ENCODE measurements at places on chromosomes 7 and 10.

GRCh38 chr10:112333452-112333851 is 40.5 kb upstream of the ACSL5 start:
- DNase-seq = no peak

GRCh38 chr7:27239387-27240014 is 3.1 kb upstream of the EVX1 start:
- no peak for DNase-seq

GRCh38 chr10:84665883-84666463 is 337.6 kb downstream of the CCSER2 start:
- no peak for DNase-seq

DNA sequence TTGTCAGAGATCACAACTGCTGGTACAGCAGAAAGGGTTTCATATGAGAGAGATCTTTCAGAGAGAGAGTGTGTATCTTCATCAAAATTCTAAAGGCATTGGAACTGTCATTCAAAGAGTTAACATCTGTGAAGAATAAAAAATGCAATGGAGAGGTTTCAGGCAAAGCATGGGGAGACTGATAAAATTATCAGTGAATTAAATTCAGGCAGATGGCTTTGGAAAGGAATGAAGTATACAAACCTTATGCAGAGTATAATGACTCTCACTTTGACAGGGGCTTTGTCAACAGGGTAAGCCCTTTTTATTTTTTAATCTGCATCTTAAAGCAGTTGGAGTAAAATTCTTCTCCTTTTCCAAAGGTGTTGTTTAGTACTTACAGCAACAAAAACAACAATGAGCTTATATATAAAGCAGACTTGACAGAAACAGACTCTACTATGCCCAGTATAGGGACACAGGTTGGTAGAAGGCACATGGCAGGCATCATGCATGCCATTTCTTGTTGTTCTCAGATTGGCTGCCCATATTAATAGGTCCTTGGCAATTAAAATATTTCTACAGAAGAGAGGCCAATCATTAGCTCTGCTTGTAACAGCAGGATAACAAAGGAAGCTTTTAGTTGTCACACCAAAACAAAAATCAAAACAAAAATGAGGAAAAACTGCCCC is 54.9 kb upstream of the NXPH1 start:
- no peak for DNase-seq

- no peak for DNase-seq
Measured at GRCh38 chr10:110032801-110033700, 25.3 kb downstream of the ADD3 start.

GRCh38 chr10:22625516-22626290 is 88.7 kb downstream of the PIP4K2A start:
- no peak for DNase-seq

- no peak for DNase-seq
Measured at GRCh38 chr7:149166142-149166541, 18.9 kb downstream of the ZNF398 start.

DNA sequence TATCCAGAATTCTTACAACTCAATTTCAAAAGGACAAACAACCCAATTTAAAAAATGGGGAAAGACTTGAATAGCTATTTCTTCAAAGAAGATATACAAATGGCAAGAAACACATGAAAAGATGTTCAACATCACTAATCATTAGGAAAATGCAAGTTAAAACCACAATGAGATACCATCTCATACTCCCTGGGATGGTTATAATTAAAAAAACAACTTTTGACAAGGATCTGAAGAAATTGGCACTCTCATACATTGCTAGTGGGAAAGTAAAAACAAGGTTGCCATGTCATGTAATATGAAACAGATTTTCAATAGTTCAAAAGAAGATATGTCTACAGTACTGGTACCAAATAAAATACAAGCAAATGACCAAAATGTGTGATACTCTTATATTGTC is 9.0 kb downstream of the OAT start:
- no peak for DNase-seq

DNA sequence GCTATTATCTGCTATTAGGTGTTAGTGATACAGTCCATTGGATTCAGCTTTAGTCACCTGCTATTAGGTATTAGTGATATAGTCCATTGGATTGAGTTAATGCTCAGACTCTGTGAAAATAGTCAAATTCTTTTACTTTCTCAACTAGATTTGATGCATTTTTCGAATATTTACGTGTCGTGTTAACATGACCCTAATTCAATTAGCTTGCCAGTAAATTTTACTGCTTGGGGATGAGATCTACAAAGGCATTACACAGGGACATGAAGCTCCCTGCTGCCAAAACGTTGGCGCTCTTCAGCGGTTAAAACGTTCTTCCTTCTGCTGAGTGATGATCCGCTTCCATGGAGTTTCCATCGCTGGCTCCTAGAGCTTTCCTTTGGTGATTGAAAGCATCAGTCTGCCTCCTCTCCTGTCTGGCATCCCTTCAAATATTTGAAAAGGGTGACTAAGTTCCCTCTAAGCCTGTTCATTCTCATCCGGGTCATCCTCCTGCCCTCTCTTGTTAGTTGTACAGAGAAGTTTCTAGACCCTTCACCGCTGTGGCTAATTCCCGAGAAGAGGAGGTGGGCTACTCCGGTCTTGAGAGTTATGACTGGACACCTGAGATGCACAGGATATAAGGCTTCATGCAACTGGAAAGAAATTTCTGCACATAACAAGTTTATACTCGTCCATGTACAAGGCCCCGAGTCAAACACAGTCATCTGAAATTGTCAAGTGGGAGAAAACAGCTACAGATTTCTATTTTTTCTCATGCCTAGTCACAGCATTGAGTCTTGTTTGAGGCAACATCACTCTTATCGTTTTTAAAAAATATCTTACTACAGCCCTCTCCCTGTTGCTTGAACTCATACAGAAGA is 254.0 kb downstream of the KLF6 start:
- DNase-seq = no peak
